ENCODE measurements at places on chromosomes 3 and 15. TPM values are rescaled to one million over a fixed set of nuclear protein-coding genes. Genes with fewer than 3 reads are reported as not detected.

DNA sequence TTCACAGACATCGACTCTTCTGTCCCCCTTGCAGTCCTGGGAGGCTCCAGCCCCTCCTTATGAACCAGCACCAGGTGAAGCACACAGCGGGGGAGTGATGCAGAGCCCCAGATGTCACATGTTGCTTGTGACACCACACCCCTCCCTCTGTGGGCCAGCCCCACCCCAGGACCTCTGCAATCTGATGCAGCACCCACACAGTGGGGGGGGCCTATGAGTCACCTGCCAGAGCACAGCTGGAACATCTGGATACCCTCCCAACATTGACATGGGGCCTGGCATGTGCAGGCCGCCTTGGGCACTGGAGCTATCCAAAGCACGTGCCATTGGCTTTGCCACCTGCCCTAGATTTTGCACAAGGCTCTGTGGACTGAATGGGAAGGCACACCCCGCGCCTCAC is 70.5 kb downstream of the FEM1B start:
- no peak for DNase-seq

Gene NCK1
- total RNA-seq = 45.8 TPM

- DNase-seq = no peak
These were observed 49.2 kb downstream of the MBNL1 start for GRCh38 chr3:152317956-152318355.

DNA sequence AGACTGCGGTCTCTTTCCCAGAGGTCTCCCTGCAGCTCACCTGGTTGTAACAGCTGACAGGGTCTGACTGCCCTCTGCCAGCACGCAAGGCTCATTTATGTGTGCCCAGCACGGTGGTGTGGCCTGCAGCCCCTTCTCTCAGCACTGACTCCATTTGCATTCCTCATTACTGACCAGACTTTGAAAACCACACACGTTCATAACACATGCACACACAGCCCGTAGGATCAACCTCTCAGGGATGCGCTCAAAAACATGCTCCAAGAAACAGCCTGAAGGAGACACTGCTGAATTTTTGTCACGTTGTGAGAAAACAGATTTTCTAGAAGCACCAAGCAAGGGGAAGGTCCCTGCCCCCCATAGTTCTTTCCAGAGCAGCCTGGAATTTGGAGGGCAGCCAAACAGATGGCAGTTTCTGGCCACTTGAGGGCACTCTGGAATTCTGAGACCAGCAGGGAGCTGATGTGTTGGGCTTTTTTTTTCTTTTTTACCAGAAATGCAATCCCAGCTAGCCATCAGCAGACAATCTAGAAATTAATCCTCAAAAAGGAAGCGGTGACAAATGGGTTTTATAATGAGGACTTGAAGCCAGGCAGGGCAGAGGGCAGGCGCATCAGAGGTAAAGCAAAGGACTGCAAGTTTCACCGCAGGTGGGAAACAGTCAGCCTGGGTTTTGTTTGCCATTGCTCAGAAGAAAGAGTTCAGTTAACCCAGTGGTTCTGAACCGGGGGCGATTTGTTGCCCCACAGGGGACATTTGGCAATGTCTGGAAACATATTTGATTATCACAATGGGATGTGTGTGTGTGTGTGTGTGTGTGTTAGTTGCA is 170.5 kb upstream of the PROK2 start:
- peak; percentile 17 for DNase-seq

Gene C2CD4A
- total RNA-seq = not detected

GRCh38 chr15:56038015-56038414 is 44.6 kb upstream of the NEDD4 start:
- DNase-seq = peak; percentile 63

Gene NME9
- 2.0 TPM for total RNA-seq

Gene DNAH12
- 0.19 TPM for total RNA-seq

DNA sequence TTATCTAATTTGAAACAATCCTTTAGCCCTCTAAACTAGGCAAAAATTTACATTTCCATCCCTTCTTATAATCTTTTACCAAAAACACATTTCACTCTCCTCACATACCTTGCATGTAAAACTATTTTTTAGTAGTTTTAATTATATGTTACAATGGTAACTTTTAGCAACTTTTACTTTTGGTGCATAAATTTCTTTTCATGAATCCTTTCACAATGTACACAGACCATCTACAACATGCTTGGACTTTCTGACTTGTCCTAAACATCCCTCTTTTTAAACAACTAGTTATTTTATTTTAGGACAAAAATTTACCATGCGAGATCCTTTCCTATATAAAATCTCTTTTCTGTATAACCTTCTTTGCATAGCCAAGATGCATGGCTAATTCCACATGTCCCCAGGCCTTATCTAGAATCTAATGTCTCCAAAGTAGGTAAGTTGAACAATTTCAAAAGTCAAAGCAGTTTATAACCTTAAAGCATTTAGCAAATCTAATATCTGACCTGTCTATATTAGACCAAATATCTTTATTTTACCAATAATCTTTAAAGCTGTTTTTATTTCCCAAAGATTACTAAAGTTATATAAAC is 14.4 kb upstream of the ALDH1L1 start:
- no peak for DNase-seq

GRCh38 chr3:65636326-65636725 is 402.4 kb downstream of the MAGI1 start:
- DNase-seq = no peak

DNA sequence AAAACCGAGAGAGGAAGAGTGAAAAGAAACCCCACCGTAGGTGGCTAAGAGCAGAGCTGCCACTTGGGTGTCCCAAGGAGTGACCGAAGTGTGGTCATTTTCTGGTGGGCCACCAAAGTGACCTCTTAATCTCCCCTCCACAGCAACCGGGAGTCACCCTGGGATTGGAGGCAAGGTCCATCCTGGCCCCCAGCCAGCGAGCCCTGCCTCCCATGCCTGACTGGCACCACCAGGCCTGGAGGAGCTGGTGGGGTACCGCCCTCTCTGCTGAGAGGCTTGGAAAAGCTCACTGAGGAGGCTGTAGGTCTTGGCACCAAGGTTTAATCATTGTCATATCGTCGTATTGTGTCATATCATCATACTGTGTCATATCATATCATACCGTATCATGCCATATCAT is 74.0 kb upstream of the TRPM1 start:
- no peak for DNase-seq

Gene IQCH
- 0.84 TPM for total RNA-seq

- DNase-seq = no peak
These were observed 887.4 kb upstream of the EPHA6 start for GRCh38 chr3:95926904-95927501.

Gene NT5DC2
- 2.1 TPM for total RNA-seq

Gene OR5K2
- not detected for total RNA-seq

Gene IVD
- 81.8 TPM for total RNA-seq

Gene ZNF502
- total RNA-seq = 4.3 TPM

DNA sequence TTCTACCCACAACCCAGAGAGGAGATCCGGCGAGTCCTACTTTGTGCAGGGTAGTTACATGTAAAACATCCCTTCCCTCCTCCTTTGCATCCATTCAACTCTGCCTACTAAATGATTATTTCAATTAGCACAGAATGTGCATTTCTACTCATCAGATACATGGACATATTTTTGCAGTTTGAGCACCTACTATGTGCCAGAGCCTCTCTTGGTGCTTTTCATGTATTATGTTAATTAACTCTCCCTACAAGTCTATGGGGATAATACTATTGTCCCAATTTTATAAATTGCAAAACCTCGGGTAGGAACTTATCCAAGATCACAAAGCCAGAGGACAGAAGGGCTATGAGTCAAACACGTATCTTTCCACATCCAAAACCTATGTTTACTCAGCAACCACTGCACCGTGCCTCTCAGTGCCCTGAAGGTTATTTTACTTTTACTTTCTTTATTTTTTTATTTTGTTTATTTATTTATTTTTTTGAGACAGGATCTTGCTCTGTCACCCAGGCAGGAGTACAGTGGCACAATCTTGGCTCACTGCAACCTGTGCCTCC is 432.8 kb downstream of the MAGI1 start:
- no peak for DNase-seq

DNA sequence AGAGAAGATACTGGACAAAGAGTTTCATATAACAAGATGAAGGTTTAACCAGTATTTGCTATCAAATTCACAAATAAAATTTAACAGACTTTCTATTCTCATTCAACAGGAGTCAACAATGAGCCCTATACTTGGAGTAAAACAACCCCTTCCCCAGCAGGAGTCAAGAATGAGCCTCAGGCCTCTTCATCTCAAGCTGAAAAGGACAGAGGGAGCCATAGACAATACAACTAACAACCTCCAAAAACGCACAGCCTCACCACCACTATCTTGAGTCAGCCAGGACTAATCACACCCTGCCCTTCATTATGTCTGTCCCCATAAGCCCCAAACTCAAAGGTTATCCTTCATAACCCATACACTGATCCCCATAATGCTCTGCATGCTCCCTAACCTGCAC is 36.4 kb downstream of the ETFA start:
- no peak for DNase-seq

GRCh38 chr3:20141316-20141715 is 44.7 kb downstream of the SGO1 start:
- no peak for DNase-seq

- DNase-seq = no peak
These were observed 270.2 kb upstream of the GBE1 start for GRCh38 chr3:82031596-82031995.

Gene GOLGA8K
- total RNA-seq = 1.2 TPM

Gene GOLGA6L7
- not detected for total RNA-seq

DNA sequence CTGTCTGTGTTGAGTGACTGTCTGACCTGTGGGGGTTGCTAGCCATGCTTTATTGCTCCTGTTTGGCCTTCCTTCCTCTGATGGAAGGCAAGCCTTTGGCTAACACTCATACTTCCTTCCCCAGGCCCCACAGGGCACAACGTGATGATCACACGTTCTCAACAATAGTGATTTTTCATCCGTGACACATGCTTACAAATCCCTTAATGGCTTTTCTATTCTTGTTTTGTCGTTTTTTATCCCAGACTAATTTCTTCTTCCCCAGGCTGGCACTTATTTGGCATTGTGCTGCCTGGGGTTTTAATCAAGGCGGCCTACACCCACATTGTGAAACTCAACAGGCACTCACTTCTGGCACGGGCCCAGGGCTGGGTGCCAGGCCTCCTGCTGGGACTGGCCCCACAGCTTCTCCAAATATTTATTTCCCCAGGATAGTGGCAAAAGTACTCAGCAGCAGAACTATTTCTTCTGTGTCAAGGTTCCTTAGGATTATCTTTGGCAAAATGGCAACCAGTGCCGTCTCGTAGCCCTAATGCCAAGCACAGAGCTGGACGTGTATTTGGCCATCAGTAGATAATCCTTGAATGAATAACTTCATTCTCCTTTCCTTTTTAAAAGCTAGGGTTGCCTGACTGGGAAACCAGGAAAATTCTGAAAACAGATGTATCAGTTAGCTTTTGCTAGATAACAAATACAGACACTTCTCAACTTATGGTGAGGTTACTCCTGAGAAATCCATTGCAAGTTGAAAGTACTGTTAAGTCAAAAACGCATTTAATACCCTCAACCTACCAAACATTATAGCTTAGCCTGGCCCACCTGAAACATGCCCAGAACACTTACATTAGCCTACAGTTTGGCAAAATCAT is 30.6 kb downstream of the CMTM7 start:
- no peak for DNase-seq

Measured in naive thymus-derived CD4-positive, alpha-beta T cell (primary cell).